ENCODE measurements at places on chromosomes 1 and 21.
A peak's percentile ranks its signal among the peaks of the same experiment; 100 is the strongest.

DNA sequence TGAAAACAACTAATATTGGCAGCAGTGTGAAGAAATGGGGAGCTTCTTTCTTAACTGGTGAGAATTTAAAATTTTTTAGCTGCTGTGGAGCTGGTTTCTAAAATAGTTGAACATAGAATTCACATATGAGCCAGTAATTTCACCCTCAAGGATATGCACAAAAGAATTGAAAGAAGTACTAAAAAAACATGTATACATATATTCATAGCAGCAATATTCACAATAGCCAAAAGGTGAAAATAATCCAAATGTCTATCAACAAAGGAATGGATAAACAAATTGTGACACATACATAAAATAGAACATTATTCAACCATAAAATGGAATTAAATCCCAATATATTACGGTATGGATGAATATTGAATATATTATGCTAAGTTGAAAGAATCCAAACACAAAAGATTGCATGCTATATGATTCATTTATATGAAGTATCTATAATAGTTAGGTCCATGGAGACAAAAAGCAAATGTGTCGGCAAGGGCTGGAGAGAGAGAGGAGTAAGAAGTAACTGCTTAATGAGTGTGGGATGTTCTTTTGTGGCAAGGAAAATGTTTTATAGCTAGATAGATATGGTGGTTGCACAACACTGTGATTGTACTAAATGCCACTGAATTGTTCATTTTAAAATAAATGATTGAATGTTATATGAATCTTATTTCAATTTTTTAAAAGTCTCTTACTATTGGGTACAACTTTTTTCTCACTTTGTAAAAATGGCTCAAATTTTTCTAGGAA lies 14.8 kb upstream of the COL11A1 start:
- no peak for DNase-seq

DNA sequence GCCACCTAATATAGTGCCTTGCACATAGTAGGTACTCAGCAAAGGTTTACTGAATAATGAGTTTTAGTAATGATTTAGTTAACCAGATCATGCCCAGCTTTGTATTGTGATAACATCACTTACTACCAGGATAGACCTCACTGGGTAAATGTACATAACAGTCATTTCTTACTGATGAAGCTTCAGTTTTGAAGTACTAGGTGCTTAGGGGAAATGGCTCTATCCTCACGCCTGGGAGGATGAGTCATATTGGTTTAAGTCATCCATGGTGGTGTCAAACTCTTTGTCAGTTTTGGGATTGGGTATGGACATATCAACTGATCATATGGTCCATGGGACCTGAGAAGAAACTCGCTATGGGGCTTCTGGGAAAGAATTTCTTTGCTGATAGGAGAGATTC lies 90.6 kb upstream of the USP24 start:
- no peak for DNase-seq

- peak; percentile 62 for DNase-seq
Observed at GRCh38 chr21:16587681-16588375, 858.0 kb downstream of the USP25 start.

DNA sequence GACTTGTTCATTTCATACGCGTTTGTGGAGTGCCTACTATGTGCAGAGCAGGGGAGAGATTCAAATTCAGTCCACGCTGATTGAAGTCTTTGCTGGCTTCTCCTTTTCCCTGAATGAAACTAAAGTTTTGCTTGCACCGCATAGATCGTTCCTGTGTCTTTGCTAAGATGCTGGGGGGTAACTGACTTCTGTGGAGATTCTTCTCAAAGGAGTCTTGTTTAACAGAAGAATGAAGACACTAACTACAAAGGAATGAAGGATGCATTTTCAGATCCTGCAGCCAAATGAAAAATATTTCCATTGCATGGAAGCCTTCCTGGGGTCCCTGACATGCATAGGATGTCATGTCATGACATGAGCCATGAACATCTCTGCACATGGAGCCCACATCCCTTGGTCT lies 26.9 kb upstream of the H6PD start:
- DNase-seq = no peak

- no peak for DNase-seq
Observed at GRCh38 chr1:1833916-1834325, 55.7 kb upstream of the NADK start.

GRCh38 chr1:32773018-32773763 lies 44.0 kb downstream of the YARS1 start:
- DNase-seq = peak; percentile 74

DNA sequence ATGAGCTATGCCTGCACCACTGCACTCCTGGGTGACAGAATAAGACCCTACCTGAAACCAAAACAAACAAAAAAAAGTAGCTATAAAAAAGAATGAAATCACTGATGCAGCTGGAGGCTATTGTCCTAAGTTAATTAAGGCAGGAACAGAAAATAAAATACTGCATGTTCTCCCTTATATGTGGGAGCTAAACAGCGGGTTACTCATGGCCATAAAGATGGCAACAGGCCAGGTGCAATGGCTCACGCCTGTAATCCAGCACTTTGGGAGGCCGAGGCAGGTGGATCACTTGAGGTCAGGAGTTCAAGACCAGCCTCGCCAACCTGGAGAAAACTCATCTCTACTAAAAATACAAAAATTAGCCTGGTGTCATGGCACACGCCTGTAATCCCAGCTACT lies 152.7 kb downstream of the PIK3R3 start:
- DNase-seq = no peak

DNA sequence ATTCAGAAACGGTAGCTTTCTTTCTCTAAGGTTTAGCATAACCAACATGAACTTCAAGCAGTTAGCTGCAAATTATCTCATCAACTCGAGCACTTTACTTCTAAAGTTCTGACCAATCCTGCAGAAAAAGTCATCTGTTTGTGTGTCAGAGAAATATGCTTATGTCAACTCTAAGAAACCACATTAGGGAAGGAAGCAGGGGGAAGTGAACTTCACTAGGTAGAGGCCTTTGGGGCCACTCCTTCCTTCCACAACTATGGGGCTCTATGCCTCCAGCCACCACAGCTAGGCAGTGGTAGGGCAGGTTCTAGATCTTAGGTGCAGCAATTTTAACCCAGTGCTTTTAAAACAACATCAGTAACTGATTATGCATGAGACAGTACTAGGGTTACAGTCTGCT lies 375.9 kb downstream of the DSCAM start:
- DNase-seq = peak; percentile 4

DNA sequence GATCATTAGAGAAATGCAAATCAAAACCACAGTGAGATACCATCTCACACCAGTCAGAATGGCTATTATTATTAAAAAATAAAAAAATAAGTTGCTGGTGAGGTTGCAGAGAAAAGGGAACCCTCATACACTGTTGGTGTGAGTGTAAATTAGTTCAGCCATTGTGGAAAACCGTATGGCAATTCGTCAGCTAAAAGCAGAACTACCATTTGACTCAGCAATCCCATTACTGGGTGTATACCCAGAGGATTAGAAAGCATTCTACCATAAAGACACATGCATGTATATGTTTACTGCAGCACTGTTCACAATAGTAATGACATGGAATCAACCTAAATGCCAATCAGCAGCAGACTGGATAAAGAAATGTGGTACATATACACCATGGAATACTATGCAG lies 42.2 kb downstream of the GIPC2 start:
- no peak for DNase-seq

- no peak for DNase-seq
Observed at GRCh38 chr1:219119839-219120238, 53.8 kb upstream of the LYPLAL1 start.

DNA sequence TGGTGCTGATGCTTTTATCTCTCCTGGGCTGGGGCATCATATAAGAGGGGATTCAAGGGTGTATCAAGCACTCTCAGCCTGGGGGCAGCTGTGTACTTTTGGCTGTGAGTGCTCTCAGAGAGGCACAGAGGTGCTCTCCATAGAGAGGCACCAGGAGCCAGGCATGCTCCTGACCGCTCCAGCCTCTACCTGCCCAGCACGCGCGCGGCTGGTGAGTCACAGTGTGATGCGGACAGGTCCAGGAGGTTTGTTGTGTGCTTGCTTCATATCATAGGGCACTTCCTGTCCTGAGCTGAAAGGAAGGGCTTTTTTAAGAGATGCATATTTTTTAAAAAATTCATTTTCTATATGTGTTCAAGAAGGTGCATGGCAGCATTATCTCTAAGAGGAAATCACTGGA lies 93.6 kb upstream of the BCAR3 start:
- DNase-seq = no peak

GRCh38 chr1:206511362-206512057 lies 4.2 kb downstream of the RASSF5 start:
- no peak for DNase-seq

DNA sequence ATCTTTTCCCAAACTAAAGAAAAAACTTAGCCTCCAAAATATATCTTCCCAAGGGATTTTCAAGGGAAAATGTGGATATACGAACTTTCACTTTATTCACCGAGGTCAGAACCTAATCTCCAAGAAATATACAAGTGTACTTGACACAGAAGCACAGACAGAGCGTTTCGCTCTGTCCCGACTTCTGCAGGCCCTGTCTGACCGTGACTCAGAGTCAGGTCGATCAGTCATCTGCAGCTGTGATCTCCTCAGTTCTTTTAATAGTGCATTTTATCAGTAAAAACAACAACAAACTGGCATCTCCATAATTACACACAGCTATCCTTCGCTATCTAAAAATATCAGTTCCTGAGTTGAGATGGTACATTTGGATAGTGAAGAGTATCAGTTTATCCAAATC lies 226.6 kb downstream of the TM2D1 start:
- DNase-seq = no peak

DNA sequence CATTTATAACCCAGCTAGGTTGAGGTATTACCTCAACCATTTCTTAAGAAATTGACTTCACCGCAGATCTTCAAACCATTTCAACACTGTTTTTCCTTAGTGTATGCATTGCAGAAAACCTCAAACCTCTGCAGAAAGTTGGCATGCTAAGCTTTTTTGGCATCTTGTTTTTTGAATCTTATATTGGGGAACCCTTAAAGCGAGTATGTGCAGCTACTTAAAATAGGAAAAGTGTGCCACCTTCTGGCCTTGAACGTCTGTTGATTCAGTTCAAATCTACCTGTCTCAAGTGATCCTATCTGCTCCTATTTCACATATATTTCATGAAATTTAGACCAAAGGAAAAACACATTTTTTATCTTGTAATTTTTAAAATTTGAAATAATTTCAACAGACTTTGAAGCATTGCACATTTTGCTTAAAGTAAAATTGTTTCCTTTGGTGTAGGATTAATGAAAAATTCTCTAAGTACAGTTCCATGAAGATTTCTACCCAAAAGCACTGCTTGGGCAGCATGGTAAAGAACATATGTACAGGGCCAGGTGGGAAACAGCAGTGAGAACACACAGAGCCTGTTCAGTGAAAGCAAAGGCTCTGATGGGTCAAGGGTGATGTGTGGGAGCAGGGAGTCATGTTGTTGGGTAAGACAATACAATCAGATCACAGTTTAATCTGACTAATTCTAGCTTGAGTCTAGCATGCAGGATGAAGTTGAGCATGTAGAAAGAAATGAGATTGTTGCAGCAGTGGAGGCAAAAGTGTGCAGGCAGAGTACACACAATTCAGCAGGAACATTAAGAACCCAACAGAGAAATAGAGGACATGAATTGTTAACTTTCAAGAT lies 17.2 kb downstream of the HENMT1 start:
- peak; percentile 80 for DNase-seq

DNA sequence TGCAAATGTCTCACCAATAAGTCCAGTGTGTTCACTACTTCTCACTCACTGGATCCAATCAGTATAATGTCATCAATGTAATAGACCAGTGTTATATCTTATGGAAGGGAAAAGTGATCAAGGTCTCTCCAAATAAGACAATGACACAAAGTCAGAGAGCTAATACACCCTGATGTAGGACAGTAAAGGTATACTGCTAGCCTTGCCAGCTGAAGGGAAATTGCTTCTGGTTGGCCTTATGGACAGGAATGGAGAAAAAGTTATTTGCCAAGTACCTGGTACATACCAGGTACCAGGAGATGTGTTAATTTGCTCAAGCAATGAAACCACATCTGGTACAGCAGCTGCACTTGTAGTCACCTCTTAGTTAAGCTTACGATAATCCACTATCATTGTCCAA lies 141.0 kb downstream of the LTN1 start:
- DNase-seq = no peak

- no peak for DNase-seq
Observed at GRCh38 chr1:156742801-156743200, 1.9 kb upstream of the MRPL24 start.
